ENCODE measurements at places on chromosomes 7 and 10.

DNA sequence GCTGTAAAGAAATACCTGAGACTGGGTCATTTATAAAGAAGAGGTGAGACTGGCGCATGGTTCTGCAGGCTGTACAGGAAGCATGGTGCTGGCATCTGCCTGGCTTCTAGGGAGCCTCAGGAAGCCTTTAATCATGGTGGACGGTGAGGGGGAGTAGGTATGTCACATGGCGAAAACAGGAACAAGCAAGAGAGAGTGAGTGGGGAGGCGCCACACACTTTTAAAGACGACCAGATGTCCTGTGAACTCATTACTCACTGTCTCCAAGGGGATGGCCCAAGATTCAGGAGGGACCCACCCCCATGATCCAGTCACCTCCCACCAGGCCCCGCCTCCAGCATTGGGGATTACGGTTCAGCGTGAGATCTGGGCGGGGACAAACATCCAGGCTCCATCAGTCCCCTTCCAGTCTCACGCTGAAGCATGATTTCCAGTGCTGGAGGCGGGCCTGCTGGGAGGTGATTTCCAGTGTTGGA, 3.2 kb downstream of the ZNF316 start:
- DNase-seq: no peak

- DNase-seq: no peak
Measured at GRCh38 chr10:11448545-11449244, 162.8 kb downstream of the USP6NL start.

GRCh38 chr10:660413-660969, 29.0 kb downstream of the DIP2C start:
- DNase-seq: no peak

- no peak for DNase-seq
Measured at GRCh38 chr10:132153616-132154217, 33.0 kb upstream of the DPYSL4 start.

GRCh38 chr10:77629775-77630506, 7.7 kb downstream of the KCNMA1 start:
- no peak for DNase-seq

DNA sequence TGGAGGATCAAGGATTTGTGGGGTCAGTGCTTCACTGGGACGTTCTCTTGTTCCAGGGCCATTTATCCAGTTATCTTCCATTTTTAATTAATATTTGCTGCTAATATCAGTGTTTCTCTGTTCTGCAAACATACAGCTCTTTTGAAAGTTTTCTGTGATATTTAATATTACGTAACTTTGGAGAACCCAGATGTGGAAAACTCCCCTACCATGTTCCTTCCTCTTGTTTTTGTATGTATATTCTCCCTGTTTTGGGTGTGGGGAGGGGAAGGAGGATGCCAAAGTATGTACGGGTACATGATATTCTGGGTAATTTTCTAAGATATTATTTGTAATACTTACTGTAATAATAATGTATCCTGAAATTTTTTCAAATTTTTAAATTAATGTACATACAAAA, 55.9 kb downstream of the MYO3A start:
- DNase-seq: no peak

GRCh38 chr7:124992851-124993562, 63.4 kb upstream of the POT1 start:
- DNase-seq: no peak
